Fibroblast of lung (primary cell): ENCODE measurements at places on chromosomes 7 and 10.

DNA sequence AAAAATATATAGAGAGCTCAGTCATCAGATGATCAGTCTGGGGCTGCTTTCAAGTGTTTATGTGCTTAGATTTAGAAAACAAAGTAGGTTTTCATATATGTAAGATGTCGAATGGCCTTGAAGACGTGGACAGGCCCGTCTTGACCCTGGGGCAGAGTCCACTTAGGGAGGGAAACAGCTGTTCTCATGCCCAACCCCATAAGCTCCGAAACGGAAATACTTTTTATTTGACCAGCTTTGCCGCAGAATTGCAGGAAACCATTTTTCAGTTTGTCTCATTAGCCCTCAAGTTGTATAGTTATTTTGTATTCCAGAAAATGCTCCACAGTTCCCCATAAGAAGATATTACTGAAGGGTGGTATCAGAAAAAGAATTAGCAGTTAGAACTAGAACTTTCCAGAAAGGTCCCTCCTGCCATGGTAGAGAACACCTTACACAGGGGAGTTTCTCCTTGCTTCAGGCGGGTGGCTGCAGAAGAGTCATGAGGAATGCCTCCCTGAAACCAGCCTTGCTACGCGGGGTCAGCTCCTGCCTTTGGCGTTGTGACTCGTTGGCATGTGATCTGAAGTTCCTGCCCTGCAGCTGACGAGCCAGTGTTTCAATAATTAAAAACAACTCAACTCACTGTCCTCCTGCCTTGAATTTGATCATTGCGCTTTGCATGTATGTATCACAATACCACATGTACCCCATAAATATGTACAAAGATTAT is 192.7 kb downstream of the CELF2 start:
- DNase-seq: no peak

DNA sequence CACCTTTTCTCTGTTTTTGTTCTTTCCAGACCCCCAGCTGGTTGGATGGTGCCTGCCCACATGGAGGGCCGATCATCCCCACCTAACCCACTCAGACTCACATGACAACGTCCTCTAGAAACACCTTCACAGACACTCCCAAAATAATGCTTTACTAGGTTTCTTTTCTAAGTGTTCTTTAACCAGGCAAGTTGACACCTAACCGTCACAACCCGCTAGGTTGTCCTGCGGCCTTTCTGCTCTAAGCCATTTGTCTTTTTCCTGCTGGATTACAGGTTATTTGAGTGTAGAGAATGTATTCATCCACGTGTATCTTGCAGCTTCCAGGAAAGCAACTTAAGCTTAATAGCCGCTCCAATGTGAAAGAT is 54.8 kb downstream of the CHN2 start:
- DNase-seq: no peak

DNA sequence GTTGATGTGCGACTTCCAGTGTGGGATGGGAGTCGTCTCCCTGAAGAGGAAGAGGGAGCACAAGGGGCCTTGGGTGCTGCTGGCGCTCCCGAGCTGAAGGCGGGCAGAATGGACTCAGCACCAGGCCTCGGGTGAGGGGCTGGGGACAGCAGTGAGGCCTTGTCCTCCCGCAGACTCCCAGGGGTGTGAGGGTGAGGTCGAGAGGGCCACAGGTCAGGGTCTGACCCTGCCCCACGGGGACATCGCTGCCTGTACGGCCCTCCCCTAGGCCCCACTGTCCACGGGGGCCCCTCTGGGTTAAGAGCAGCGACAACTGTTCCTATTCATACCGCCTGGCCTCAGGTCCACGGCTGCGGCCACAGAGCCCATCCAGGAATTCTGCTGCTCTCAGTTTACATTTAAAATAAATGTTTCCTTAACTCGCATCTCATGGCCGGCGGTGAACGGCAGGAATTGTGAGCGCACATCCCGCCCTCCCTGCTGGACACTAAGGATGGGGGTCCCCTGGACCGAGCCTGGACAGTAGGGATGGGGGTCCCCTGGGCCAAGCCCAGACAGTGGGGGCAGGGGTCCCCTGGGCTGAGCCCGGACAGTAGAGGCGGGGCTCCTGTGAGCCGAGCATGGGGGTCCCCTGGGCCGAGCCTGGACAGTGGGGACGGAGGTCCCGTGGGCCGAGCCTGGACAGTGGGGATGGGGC is 61.7 kb downstream of the PDGFA start:
- no peak for DNase-seq

DNA sequence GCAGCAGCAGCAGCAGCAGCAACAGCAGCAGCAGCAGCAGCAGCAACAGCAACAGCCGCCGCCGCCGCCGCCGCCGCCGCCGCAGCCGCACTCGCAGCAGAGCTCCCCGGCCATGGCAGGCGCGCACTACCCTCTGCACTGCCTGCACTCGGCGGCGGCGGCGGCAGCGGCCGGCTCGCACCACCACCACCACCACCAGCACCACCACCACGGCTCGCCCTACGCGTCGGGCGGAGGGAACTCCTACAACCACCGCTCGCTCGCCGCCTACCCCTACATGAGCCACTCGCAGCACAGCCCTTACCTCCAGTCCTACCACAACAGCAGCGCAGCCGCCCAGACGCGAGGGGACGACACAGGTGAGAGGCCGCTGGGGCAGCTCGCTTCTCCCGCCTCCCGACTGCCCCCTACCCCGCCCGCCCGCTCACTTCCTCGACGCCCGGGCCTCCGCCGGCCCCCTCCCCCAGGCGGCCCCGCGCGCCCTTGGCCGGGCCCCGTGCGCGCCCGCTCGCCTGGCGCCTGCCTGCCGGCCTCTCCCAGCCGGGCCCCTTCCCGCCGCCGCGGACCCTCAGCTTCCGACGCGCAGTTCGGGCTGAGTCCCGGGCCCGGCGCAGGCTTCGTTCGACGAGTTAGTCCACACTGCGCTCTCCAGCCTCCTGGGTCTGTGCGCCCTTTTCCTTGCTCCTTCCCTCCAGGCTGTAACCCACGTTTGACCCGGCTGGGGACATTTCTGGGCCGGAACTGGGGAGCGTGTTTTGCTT is 882 bp downstream of the DLX6 start:
- peak; percentile 17 for DNase-seq

DNA sequence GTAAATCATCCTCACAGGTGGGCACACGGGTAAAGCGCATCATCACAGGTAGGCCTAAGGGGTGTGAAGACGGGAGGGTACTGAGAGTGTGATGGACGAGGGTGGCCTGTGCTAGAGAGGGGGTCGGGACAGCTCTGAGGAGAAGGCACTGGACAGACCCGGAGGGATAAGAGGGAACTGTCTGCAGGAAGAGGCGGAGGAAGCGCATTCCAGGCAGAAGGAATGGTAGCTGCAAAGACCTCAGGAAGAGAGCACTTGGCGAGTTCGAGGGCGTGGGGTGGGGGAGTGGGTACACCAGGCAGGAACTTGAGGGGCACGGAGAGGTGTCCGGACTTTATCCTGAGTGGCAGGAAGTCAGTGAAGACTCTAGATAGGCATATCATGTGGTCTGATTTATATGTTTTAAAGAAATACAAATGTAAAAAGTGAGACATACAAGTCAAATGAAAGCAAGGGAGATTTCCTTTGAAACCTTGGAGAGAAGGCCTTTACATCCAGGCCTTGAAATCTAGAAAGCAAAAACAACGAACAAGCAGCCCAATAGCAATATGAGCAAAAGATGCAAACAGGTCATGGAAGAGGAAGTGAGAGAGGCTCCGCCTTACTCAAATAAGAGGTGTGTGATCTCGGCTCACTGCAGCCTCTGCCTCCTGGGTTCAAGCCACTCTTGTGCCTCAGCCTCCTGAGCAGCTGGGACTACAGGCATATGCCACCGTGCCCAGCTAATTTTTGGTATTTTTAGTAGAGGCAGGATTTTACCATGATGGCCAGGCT is 3.6 kb downstream of the LHPP start:
- DNase-seq: no peak
